ENCODE measurements at places on chromosomes 6 and 20. TPM values are rescaled to one million over a fixed set of nuclear protein-coding genes. Genes with fewer than 3 reads are reported as not detected.

- no peaks in the 10 kb centered on the region for H3K27me3 ChIP-seq
- no peak overlapping the region for H3K27ac ChIP-seq
- no peaks in the 10 kb centered on the region for H3K4me1 ChIP-seq
- no peaks in the 10 kb centered on the region for H3K36me3 ChIP-seq
- H3K4me3 ChIP-seq: no peak overlapping the region
These were observed 25.2 kb downstream of the PYGB start for GRCh38 chr20:25273046-25273445.

GRCh38 chr6:26594131-26594498 lies 2.6 kb upstream of the ABT1 start:
- no peaks in the 10 kb centered on the region for H3K27me3 ChIP-seq
- H3K36me3 ChIP-seq: no peaks in the 10 kb centered on the region
- no peak overlapping the region for H3K27ac ChIP-seq
- DNase-seq: no peak
- H3K4me3 ChIP-seq: no peak overlapping the region
- H3K4me1 ChIP-seq: no peaks in the 10 kb centered on the region

DNA sequence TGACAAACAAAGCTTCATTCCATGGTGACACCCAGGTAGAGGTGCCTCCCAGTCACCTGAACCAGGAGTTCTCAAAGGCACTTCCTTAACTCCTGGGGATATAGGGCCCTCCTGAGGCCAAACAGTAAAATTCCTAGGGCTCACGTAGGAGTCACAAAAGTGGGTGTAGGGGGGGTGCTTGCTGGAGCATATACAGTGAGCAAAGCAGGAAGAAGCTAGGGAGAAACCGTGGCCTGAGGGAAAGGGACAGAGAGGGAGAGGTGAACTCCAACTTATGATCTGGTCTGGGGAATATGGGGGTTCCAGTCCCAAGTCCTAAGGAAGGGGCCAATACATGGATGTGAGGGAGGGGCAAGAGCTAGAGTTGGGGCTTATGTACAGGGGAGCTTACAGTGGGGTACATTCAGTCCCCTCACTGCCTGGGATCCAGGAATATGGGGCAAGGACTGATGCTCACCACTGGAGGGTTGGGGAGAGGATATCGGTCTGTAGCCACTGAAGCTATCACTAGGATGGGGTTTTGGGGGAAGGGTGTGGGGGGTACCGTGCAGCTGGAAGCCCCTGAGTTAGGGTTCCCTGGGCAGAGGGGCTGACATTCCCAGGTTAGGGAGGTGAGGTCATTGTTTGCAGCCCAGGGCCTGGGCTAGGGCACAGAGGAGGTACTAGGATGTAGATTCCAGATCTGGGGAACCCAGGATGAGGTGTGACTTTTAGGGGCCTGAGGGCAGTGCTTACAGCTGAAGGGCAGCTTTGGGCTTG lies 950 bp downstream of the PEDS1 start:
- peak overlapping the region; percentile 83 for H3K27ac ChIP-seq
- no peak for DNase-seq
- H3K27me3 ChIP-seq: no peaks in the 10 kb centered on the region

DNA sequence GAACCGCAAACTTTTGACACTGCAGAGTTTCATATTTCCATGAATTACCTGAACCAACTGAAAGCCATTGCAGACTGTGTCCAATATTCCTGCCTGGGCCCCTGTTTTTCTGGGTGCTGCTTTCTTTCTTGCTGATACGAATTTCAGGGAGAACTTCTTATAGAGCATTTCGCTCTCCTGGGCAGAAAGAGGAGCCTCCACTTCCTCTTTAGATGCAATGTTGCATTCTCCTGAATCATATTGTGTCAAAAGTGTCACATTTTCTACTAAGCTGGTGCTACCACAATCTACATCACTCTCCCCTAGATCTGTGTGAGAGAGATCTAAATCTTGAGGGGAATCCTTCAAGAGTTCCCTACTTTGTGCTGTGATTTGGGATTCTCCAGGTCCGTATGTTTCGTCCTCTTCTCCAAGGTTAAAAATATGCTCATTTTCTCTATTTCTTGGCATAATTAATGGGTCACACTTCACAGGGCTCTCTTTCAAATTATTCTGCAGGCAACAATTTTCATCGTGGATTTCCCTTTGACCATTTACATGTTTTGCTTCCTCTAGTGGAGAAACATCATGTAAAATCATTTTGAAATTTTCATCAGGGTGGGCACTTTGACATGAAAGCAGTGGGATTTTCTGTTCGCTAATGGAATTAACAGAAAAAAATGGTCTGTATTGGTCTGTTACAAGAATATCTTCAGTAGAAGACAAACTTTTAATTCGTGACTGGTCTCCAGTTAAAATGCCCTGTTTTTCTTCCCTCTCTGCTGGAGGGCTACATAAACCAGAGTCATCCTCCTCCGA lies 102.3 kb downstream of the DST start:
- H3K36me3 ChIP-seq: no peaks in the 10 kb centered on the region
- DNase-seq: no peak
- no peaks in the 10 kb centered on the region for H3K27me3 ChIP-seq
- no peaks in the 10 kb centered on the region for H3K4me1 ChIP-seq
- H3K4me3 ChIP-seq: peak overlapping the region; percentile 71

DNA sequence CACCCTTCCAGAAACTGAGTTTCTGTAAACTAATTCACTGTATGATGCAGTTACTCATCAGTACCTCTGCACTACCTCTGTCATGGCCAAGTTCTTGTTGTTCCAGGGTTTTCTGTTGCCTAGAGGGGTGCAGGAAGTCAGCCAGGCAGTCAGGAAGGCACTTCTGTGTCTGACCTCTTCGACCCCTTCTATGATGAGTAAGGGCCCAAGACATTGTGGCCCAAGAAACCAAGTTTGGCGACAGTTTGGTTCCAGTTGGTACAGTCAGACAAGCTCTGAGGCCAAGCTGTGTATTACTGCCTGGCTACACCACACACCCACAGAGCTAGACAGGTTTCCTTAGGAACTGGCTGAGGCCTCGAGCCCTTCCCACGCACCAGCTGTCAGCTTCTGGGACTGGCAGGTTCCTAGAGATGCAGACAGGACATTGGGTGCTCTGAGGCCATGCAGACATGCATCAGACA lies 41.2 kb downstream of the TRAF3IP2 start:
- H3K27ac ChIP-seq: peak overlapping the region; percentile 78
- peaks cover 16% of the 10 kb centered on the region for H3K4me1 ChIP-seq
- H3K4me3 ChIP-seq: no peak overlapping the region
- H3K27me3 ChIP-seq: no peaks in the 10 kb centered on the region
- no peaks in the 10 kb centered on the region for H3K36me3 ChIP-seq
- peak; percentile 71 for DNase-seq

- H3K4me3 ChIP-seq: no peak overlapping the region
- H3K36me3 ChIP-seq: no peaks in the 10 kb centered on the region
- DNase-seq: no peak
These were observed 12.8 kb downstream of the MAS1L start for GRCh38 chr6:29474996-29475395.

EMILIN3 gene
- total RNA-seq: 0.29 TPM

SAMD10 gene
- total RNA-seq: 0.83 TPM

ELMO2 gene
- 59.0 TPM for total RNA-seq

CLVS2 gene
- total RNA-seq: 11.6 TPM

GMPR gene
- 18.2 TPM for total RNA-seq

BPIFB1 gene
- total RNA-seq: not detected
